ENCODE measurements at places on chromosomes 4 and X. TPM values are rescaled to one million over a fixed set of nuclear protein-coding genes. Genes with fewer than 3 reads are reported as not detected.

Gene SSX2B
- not detected for total RNA-seq

Gene CXCL6
- total RNA-seq, result 2.2 TPM

Gene CPE
- 10.2 TPM for total RNA-seq

Gene CENPVL3
- total RNA-seq, result not detected

Gene AVPR2
- not detected for total RNA-seq

Gene SUPT20HL1
- not detected for total RNA-seq

Gene VEGFC
- total RNA-seq, result 35.1 TPM

Data from glomerular endothelial cell (primary cell).